ENCODE measurements at places on chromosomes 16 and 17. TPM values are rescaled to one million over a fixed set of nuclear protein-coding genes. Genes with fewer than 3 reads are reported as not detected.

The KLHL10 gene
- total RNA-seq: 0.10 TPM

The BRCA1 gene
- total RNA-seq: 30.3 TPM

The PMP22 gene
- total RNA-seq: 323 TPM

The SCARF1 gene
- 0.16 TPM for total RNA-seq

All from A549 treated with DMSO at 1 μM for 4 hours (cell line).